HEK293T (cell line): ENCODE measurements at places on chromosomes 16 and 17.
A peak's percentile ranks its signal among the peaks of the same experiment; 100 is the strongest.

GRCh38 chr16:15950161-15950854 is 892 bp downstream of the ABCC1 start:
- DNase-seq: peak; percentile 37

GRCh38 chr17:50523208-50523607 is 9.3 kb upstream of the EPN3 start:
- no peak for DNase-seq

GRCh38 chr16:57889960-57890751 is 80.8 kb downstream of the CNGB1 start:
- no peak for DNase-seq

GRCh38 chr17:31251105-31251969 is 45.7 kb downstream of the OMG start:
- no peak for DNase-seq

- DNase-seq: peak; percentile 41
These were observed 755 bp downstream of the PIEZO1 start for GRCh38 chr16:88784074-88784855.

- peak; percentile 66 for DNase-seq
These were observed at the start of gene HOXB3 for GRCh38 chr17:48589831-48590606. Gene HOXB3 (minus strand): TSS chr17:48590241. CDS start chr17:48552474, 37,767 bp downstream.
